Naive B cell (primary cell): ENCODE measurements at places on chromosomes 7 and 10.

DNA sequence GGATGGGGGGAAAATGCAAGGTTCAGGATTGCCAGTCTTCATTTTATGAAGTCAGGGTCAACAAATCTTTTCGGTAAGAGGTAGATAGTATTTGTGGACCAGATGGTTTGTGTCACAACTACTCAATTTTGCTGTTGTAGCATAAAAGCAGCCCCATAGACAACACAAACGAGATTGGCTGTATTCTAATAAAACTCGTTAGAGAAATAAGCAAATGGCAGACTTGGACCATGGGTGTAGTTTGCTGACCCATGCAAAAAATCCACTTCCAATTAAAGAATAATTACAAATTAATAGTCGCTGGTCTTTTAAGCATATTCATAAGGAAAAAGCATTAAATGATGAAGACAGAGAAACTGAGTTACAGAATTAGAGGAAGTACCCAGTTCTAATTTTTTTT, 247.1 kb downstream of the CRPPA start:
- no peak for DNase-seq

GRCh38 chr7:13257661-13258060, 570.2 kb downstream of the ARL4A start:
- DNase-seq: no peak

- no peak for DNase-seq
Observed at GRCh38 chr10:108112218-108112617, 947.7 kb upstream of the SORCS1 start.

- DNase-seq: no peak
Observed at GRCh38 chr10:127935071-127935561, 28.2 kb downstream of the PTPRE start.

DNA sequence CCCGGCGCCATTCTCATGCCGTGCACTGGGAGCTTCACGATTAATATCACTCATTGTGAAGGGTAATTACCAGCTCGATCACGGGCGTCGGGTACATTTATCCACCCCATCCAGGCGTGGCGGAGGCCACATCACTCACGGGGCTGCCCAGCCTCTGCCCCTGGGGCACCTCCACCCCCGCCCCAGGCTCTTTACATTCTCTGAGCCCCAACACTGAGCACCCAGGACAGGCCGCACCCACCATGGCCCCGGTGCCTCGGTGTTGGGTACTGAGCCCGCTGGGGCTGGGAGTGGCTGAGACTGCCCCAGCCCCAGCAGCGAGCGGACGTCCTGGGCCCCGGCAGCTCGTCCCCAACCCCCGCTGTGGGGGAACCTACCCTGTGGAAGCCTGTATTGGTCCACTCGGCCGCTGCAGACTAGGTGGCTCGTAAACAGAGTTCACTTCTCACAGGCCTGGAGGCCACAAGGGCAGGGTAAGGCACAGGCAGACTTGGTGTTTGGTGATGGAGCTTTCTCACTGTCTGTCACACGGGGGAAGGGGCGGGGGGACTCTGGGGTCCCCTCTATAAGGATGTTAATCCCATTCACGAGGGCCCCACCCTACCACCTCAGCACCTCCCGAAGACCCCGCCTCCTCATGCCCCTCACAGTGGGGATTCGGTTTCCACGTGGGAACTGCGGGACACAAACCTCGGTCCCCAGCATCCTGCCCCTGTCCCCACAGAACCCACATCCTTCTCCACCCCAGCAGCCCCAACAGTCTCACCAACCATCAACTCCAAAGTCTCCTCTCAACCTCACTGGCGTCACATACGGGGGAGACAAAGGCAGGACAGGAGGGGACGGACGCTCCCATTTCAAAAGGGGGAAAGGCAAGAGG, 184.1 kb downstream of the ELFN1 start:
- no peak for DNase-seq

DNA sequence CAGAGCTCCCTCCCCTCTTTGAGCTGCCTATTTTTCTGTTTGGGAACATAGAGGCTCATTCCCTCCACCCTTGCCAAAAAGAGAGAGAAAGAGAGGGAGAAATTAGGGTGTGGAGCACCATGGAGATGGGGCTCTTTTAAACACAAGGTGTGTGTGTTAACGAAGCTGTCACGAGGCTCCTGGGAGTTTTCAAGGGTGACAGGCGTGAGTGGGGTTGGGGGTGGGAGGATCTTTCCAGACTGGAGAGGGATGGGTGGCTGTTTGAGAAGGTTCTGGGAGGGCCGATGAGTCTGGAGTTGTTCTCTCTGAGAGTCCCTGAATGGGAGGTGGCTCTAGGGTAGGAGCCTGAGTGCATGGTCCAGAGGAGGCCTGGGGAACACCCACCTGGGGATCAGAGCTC, 45.0 kb downstream of the PALD1 start:
- DNase-seq: no peak

- no peak for DNase-seq
Observed at GRCh38 chr7:23234569-23235296, 11.8 kb upstream of the GPNMB start.

DNA sequence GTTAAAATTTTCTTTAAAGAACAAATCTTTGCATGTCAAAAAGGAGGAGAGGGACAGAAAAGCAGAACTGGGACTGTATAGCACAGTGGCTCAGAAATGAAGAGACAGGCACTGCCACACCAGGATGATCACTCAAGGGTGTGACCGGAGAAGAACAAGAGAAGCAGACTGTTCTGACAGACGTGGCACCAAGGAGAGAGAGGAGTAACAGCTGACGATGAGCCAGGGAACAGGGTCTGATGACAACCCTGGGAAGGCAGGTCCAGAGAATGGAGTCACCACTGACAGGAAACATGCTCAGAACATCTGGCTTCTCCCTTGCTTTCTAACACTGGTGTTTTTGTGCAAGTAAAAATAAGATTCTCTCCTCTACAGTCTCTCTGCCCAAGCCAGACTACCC, 14.6 kb upstream of the VAX1 start:
- no peak for DNase-seq
